ENCODE measurements at places on chromosomes 4 and X.

- DNase-seq, result no peak
These were observed 2.2 kb upstream of the SFRP2 start for GRCh38 chr4:153790962-153791551.

- DNase-seq, result no peak
These were observed 21.1 kb downstream of the SYTL4 start for GRCh38 chrX:100710816-100711215.

- DNase-seq, result no peak
These were observed 76.9 kb downstream of the SHROOM3 start for GRCh38 chr4:76511947-76512346.

DNA sequence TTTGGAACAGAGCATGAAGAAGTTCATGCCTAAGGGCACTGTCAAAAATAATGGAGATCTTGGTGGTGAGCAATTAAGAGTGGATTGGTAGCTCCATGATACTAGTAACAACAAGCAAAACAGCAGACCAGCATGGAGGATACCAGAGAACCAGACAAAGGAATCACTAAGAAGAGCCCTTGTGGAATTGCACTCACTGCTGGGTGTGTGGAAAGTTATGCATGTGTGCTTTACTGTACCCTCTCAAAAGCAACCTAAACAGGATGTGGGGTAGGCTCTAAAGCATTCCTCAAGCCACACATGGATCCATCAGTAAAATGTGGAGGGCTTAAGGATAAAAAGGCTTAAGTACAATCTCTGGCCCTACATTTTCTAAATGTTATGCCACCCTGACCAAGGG is 69.5 kb downstream of the AR start:
- no peak for DNase-seq

DNA sequence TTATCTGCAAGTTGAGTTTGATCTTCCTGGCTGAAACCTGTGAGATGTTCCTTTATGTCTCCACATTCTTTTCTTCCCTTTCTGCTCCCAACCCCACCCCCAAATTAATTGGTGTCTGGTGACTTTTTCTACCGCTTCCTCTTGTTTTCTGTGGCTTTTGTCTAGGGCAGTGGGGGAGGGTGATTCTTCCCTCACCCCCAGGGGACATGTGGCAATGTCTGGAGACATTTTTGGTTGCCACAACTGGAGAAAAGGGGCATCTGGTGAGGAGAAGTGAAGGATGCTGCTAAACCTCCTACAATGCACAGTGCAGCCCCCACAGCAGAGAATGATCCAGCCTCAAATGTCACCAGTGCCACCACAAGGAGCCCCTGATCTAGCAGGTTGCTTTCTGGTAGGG is 152.9 kb downstream of the NHS start:
- no peak for DNase-seq

DNA sequence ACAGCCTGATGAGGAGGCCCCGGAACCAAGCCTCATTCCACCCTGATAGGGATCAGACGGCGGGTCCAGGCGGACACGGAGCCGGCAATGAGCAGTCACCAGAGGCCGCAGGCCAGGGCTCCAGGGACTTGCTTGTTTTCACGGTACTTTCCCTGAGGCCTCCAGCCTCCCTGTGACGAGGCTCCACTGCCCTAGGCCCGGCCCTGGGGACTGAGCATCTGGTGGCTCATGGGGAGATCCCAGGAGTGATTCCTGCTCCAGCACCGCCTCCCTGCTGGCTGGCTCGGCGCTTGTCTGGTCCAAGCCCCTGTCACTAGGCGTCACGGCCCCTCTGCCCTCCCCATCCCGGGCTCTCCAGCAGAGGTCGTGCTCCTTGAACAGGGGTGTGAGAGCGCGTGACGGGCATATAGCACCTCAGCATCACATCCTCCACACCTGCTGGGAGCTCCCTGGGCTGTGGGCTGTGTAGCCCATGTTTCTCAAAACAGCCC is 14.1 kb downstream of the HTRA3 start:
- no peak for DNase-seq

- DNase-seq, result no peak
These were observed 20.0 kb upstream of the HOPX start for GRCh38 chr4:56701161-56701480.

GRCh38 chr4:8599657-8600056 is 7.1 kb downstream of the CPZ start:
- no peak for DNase-seq

DNA sequence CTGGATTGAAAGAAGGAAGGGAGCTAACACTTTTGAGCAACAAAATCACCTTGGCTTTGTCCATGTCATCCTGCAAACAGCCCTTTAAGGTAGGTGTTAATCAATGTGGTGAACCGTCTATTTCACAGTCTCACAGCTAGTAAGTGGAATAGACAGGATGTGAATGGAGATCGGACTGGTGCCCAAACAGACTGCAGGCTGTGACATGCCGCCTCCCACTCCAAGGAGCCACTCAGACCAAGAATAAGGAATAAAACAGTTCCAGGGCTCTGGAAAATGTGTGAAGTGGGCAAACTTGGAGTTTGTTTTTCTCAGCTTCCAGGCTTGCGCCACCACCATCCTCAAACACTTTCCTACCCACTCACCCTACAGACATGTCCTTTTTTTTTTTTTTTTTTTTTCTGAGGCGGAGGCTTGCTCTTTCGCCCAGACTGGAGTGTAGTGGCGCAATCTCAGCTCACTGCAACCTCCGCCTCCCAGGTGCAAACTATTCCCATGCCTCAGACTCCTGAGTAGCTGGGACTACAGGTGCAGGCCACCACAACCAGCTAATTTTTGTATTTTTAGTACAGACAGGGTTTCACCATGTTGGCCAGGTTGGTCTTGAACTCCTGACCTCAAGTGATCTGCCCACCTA is 57.7 kb upstream of the SEC24B start:
- DNase-seq, result no peak

DNA sequence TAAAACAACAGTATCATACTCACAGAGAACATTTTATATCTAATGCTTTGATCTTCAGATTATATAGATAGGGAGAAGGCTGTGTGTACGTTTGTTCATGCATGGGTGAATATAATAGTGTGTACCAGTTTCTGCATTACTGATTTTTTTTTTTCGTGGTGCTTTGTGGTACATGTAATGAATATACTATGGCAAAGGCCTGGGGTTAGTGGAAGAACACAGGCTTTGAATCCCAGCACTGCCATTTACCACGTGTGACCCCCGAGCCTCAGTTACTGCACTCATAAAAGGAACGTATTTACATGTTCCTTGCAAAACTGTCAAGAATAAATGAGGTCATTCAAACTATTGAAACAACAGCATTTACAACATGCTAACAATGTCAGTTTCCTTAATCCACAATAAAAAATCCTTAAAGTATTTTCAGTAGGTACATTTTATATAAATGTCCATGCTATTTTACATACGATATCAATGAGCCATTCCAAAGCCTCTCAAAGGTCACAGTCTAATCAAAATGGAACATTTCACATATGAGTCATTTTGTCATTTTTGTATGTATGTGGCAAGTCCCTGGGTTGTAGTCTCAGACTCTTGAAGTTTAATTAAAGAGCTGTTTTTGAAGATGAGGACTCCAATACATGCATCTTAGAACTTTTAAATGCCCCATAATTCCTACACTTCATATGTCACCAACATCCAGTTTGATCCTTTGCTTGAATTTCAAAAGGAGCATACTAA is 242.8 kb downstream of the PPP3CA start:
- DNase-seq, result no peak

- DNase-seq, result no peak
These were observed 248.3 kb upstream of the KLF3 start for GRCh38 chr4:38415682-38416081.

GRCh38 chr4:27046851-27047250 is 186.2 kb downstream of the STIM2 start:
- no peak for DNase-seq

DNA sequence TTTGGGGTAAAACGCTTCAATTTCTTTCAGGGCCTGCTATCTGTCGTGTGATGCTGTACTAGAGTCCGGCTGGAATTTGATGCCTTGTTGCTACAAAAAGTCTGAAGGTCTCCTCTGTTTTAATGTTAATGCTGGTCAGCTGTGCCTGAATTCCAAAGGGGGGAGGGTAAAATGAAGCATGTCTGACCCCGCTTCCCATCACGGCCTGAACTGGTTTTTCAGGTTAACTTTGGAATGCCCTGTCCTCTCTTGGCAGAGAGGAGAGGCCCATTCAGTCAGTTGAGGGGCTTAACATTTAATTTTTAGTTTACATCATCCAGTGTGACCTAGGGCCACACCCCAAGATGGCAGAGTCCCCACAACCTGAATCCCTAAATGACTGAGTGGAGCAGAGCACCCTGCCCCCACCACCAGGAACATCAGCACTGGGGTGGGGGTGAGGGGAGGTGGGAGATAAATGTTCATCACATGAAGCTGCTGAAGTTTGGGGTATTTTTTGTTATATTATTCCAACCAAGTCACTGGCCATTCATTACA is 47.9 kb upstream of the GPR78 start:
- no peak for DNase-seq

GRCh38 chr4:100486496-100486895 is 31.3 kb downstream of the EMCN start:
- DNase-seq, result no peak

DNA sequence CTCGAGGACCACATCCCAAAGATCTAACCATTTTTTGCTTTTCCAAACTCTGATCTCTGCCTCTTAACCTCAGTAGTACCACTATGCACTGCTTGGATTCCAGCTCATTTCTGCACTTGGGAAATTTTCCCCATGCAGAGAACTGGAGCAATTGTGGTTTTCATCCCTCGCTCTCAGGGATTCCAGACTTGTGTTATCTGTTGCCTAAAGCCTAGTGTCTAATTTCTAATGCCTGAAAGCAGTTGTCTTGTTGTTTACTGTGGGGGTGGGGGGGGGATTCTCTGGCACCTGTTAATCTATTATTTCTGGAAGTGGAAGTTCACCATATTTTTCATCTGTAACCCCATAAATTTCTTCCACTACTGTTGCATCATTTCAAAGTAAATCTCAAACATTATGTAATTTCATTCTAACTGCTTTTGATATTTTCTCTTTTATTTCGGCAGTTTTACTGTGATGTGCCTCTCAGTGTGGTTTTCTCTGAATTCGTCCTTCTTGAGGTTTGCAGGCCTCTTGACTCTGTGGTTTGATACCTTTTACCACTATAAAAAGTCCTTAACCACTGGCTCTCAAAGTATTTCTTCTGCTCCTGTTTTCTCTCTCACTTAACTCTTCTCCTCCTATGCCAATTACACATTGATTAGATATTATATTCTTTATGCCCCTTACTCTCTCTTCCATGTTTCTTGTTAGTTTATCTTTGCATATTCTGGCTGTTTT is 205.6 kb upstream of the EOLA2 start:
- DNase-seq, result no peak

GRCh38 chrX:10156199-10157031 is at the start of gene CLCN4:
Gene CLCN4 (plus strand): TSS chrX:10156975. CDS start chrX:10185033, 28,058 bp downstream.
- DNase-seq, result no peak

DNA sequence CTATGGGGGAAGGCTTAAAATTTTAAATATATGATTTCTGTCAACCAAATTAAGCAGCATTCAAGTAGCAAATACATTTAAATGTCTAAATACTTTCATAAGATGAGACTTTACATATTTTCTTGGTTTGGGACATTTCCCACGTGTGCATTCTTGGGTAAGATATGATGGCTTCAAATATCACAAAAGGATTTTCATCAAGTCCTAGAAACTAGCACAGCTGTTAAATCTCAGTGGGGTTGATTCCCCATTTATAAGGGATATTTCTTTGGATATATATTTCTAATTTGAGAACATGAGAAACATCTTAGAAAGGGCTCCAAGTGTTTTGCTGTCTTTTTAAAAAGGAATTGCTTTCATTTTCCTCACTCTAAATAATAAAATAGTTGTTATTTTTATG is 90.2 kb downstream of the P2RY10 start:
- no peak for DNase-seq

GRCh38 chrX:119706616-119707015 is 13.6 kb upstream of the SEPTIN6 start:
- no peak for DNase-seq

DNA sequence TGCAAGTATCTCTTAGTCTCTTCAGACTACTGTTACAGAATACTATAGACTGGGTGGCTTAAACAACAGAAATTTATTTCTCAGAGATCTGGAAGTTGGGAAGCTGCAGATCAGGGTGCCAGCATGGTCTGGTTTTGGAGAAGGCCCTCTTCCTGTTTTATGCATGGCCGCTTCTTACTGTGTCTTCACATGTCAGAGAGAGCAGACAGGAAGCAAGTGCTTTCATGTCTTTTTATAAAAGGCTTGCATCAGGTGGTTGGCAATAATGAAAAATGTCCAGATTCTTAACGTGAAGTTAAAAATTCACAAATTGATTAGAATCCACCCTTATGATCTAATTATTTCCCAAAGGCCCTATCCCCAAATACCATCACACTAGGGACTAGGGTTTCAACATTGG is 284.9 kb downstream of the RPA4 start:
- no peak for DNase-seq
